ENCODE measurements at places on chromosomes 2 and 18.
A peak's percentile ranks its signal among the peaks of the same experiment; 100 is the strongest.

GRCh38 chr2:197239434-197239833 lies 71.1 kb downstream of the ANKRD44 start:
- no peak for DNase-seq

- no peak for DNase-seq
Observed at GRCh38 chr2:193818801-193819499, 1624.2 kb upstream of the TMEFF2 start.

GRCh38 chr2:167582619-167583018 lies 664.8 kb downstream of the STK39 start:
- DNase-seq: no peak

- DNase-seq: no peak
Observed at GRCh38 chr2:168244318-168244717, 3.1 kb downstream of the STK39 start.

GRCh38 chr2:81767187-81767912 lies 1462.8 kb upstream of the LRRTM1 start:
- peak; percentile 90 for DNase-seq

GRCh38 chr2:236794176-236794957 lies 224.7 kb downstream of the ACKR3 start:
- DNase-seq: peak; percentile 82
